ENCODE measurements at places on chromosomes 4 and X.

- no peak for DNase-seq
Measured at GRCh38 chrX:110145854-110146253, 142.9 kb downstream of the TMEM164 start.

GRCh38 chr4:180456928-180457327 lies 1786.3 kb upstream of the TENM3 start:
- DNase-seq: no peak

GRCh38 chr4:53721263-53721662 lies 130.0 kb upstream of the LNX1 start:
- DNase-seq: no peak

GRCh38 chrX:148049441-148049840 lies 68.3 kb downstream of the FMR1NB start:
- DNase-seq: no peak

GRCh38 chr4:170849969-170850368 lies 760.2 kb upstream of the AADAT start:
- no peak for DNase-seq

Data from activated T-helper 1 cell treated with anti-CD3 and anti-CD28 coated beads, Interleukin-12 subunit alpha, Interleukin-12 subunit beta, Interleukin-2, Interleukin-4 antibody, amounts not matched to agents 30 ng/mL and 10 ng/mL and 1 ng/mL, durations not matched to agents 14 hours and 24 hours and 36 hours (primary cell).